Effector memory CD4-positive, alpha-beta T cell (primary cell): ENCODE measurements at places on chromosomes 11 and 22.

- DNase-seq, result no peak
Observed at GRCh38 chr22:35467681-35468434, 67.9 kb downstream of the MCM5 start.

GRCh38 chr11:132864811-132865576 is 667.3 kb downstream of the OPCML start:
- no peak for DNase-seq

DNA sequence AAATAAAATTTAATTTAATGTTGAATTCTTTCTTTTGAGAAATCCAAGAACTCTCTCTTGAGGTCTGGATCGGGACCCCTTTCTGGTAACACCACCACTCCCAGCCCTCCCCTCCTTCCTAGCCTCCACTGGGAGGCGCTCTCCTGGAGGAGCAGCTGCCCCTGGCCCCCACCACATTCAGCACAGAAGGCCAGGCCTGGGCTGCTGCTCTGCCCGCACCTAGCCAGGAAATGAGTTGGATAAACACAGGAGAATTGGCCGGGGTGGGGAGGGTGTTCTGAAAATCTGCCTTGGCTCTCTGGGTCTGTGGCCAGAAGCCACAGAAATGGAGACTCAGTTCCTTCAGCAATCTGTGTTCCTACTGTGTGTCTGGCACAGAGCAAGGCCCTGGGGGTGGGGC is 31.2 kb downstream of the C22orf42 start:
- DNase-seq, result no peak

DNA sequence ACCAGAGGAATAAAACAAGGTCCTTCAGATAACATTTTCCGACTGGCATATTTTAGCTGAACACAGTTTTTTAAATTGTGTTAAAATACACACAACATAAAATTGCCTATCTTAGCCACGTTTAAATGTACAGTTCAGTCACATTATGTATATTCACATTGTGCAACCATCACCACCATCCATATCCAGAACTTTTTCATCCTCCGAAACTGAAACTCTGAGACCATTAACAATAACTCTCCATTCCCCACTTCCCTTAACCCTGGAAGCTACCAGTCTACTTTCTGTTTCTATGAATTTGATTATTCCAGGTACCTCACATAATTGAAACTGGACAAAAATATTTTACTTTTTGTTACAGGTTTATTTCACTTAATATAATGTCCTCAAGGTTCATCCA is 213.3 kb downstream of the ETS1 start:
- no peak for DNase-seq

GRCh38 chr11:18027475-18027874 is 14.6 kb upstream of the SERGEF start:
- DNase-seq, result no peak

GRCh38 chr11:8354622-8355415 is 91.1 kb upstream of the LMO1 start:
- DNase-seq, result no peak

DNA sequence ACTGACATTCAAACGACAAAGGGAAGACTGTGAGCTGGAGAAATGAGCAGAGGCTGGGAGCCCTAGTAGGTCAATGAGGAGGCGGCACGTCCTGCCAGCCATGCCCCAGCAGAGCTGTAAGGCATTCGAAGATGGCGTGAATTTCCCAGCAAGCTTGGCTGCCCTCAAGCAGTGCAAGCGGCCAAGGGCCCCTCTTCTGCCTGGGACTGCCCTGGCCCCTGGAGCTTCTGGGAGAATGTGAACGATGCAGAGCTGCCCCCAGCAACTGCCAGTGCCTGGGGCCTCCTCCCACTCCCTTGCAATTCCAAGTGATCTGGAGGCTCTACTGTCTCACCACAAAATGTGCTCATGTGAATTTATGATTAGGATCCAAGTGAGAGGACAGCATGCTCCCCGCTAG is 4.3 kb downstream of the PPM1F start:
- no peak for DNase-seq

DNA sequence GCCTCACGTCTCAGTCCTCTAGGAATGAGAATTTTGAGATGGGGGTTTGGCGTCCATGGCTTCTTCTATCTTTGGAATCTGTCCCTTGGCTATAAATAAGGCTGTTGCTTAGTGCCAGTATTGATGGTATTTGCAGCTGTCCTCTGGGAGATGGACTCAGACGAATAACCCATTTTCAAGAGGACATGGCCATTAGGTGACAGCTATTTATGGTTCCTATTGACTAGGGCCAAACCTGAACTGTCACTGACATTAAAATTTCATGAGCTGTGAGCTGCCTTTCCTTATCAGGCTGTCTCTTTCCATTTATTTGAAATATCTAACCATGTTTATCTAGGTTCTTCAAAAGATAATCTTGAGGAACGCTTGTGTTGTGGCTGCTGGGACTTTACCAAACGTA is 92.7 kb downstream of the NAV2 start:
- no peak for DNase-seq

GRCh38 chr11:94525546-94526324 is 13.5 kb downstream of the C11orf97 start:
- DNase-seq, result no peak

DNA sequence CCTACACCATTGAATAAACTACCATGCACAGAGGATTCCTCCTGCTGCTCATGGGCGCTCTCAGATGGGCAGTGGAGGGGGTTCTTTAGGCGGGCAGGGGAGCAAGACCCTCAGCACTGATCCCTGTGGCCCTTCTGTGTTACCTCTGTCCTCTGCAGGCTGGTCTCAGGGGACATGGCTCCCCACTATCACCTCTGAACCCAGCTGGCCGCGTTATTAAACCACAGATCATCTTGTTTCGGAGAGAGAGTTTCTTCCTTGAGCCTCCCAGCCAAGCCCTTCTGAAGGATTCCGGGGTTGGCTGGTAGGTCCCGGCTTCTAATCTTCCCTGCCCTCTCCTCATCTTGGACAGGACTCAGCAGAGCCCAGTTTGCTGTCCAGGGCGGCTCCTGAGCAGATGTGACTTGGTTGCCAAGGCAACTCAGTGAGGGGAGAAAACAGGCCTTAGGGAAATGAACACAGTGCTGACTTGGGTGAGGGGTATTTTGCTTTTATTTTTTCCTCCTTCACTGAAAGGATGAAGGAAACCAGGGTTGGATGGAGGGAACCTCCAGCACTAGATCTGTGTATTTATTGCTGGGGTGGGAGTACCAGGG is 13.3 kb downstream of the APOL3 start:
- no peak for DNase-seq

DNA sequence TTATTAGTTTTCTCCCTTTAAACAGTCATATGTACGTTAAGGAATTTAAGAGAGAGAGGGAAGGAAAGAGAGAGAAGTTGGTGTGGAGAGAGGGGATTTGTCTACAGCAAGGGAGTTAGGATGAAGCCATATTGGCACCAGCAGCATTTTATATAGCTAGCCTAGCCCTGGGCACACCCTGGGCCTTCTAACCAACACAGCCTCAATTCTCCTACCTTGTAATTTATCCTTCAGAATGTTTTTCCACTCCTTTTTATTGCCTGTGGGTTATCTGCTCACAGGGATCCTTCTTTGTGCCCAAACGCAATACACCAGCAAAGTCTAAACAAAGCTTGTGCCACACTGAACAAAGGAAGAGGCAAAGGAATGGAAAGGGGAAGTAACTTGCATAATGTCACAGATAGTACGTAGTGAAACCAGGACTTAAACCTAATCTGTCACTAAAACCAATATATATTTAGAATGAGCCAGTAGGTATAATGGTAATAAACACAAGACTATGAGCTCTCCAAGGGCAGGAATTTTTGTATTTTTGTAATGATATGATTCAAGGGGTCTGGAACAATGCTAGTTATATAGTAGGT is 613.8 kb upstream of the TENM4 start:
- no peak for DNase-seq

DNA sequence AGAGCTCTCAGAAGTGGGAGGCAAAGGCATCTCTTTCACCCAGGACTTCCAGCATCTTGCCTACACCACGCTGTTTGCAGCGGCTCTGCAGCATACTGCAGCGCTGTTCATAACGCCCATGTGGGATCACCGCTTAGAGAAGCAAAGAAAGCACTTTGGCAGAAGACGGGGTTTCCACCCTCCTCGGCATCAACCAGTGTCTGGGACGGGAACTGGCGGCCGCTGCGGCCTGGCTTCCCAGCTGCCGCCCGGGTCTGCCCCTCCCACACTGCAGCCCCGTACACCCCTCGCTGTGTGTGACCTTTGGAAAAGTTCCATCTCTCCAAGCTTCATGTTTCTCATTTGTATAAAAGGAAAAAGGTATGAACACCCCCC is 545 bp upstream of the TIRAP start:
- no peak for DNase-seq

DNA sequence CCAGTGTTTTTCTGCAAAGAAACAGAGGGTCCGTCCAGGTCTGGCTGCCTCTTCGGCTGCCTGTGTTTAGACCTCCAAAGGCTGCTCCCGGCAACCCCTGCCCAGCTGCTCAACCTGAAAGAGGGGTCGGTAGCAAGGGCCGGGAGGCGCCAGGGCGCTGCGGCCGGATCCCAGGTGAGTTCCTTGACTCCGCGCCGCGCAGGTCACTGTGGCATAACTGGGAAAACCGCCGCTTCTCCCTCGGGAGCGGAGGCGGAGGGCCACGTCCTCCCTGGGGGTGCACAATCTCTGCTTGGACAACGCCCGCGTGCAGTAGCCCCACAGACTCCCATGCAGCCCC is 1.0 kb upstream of the BRSK2 start:
- no peak for DNase-seq

DNA sequence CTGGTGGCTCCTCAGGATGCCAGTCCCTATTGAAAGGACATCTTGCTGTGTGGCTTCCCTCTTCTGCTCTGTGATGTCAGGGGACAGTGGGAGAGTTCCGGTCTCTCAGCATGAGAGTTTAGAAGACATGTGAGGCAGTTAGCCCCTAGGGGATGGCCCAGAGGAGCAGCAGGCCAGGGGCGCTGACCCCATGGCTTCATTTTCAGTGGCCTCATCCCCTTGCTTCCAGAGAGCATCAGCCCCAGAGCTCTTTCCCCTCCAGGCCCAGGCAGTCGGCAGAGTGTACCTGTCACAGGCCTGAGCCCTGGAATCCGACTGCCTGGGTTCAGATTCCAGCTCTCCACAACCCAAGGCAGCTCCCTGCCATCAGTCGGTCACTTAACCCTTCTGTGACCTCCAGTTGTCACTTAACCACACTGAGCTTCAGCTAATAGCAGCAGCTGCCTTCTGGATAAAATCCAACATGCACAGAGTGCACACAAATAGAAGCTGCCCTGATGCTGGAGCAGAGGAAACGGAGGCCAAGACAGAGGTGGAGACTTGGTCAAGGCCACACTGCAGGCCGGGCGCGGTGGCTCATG is 14.1 kb upstream of the LRRC10B start:
- no peak for DNase-seq

DNA sequence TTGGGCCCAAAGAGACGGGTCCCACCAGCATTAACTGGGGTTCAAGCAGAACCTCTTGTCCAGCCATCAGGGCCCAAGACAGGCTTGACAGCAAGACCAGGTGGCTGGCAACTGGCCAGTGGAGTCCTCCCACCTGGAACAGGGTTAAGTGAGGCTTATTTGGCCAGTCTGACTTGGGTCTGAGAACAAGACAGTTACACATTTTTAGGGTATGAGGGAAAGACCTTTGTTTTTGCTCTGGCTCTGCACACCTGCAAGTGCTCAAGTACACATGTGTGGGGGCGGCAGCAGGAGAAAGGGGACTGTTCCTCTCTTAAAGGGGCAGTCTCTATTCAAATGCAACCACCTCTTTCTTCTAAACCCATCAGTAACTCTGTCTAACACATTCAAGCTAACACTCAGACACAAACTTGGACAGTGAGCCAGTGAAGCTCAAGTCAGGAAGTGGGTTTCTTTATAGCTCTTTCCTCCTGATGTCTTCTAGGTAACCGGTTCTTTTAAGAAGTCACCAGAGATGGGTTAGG is 116.2 kb downstream of the ETS1 start:
- DNase-seq, result no peak

DNA sequence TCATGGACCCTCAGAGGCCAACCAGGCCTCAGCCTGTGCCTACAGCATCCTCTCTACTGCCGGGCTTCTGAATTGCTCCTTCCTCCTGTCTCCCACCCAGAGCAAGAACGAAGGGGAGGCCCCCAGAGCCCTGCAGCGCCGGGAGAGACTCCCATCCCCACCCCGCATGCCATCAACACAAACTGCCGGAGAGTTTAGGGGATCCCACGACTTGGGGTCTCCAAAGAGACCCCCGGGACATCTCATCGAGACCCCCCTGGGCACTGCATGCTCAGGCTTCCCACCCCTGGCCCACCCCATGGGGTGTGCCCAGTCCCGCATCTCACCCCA is 8.3 kb upstream of the CD81 start:
- no peak for DNase-seq

- no peak for DNase-seq
Observed at GRCh38 chr11:64801158-64801464, 1.9 kb downstream of the MAP4K2 start.

DNA sequence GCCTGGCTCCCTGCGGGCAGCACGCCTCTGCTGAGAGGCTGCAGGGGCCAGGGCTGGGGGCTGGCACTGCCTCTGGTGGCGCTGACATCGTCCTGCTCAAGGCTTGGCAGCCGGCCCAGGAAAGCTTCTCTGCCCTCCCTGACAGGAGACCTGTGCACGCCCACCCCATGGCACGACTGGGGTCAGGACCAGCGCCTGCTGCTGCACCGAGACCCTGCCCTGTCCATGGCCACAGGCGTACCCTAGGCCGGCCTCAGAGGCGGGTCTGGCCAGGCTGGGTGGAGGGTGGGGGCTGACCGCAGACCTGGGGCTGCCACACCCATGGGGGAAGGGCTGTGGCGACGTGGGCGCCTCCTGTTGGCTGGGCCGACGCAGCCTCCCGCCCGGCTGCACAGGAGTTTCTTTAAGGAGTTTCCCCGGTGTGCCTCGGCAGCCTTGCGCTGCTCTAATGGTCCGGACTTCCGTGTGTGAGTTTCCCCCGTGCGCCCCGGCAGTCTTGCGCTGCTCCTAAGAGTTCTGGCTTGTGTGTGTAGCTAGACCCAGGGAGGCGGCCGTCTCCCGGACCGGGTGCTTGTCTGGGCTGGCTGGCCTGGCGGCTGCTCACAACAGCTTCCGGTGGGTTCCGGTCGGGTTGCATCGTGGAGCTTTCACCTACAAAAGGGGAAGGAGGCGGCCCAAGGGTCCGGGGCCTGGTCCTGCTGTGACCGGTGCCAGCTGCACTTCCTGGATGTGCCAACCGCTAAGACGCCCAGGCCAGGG is 4.6 kb downstream of the TRABD start:
- DNase-seq, result peak; percentile 75

- DNase-seq, result no peak
Observed at GRCh38 chr11:12556788-12557384, 117.3 kb upstream of the TEAD1 start.

GRCh38 chr22:28950617-28951411 is 67.4 kb downstream of the ZNRF3 start:
- no peak for DNase-seq
